ENCODE measurements at places on chromosomes 16 and 17.

DNA sequence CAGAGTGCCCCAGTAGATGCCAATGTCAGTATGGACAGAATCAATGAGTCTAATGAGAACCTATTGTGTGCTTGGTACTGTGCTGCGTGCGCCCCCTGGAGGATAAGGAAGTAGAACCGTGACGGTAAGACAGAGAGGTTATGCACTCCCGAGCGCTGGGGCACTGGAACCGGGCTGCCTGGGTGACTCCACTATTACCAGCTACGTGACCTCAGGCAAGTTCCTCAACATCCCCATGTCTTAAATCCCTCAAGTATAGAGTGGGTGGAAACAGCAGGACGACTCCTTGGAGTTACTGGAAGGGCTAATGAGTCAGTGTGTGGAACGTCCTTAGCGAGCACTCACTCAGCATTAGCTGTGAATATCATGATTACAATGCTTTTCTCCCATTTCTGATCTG is 16.2 kb downstream of the CHST4 start:
- DNase-seq: no peak

DNA sequence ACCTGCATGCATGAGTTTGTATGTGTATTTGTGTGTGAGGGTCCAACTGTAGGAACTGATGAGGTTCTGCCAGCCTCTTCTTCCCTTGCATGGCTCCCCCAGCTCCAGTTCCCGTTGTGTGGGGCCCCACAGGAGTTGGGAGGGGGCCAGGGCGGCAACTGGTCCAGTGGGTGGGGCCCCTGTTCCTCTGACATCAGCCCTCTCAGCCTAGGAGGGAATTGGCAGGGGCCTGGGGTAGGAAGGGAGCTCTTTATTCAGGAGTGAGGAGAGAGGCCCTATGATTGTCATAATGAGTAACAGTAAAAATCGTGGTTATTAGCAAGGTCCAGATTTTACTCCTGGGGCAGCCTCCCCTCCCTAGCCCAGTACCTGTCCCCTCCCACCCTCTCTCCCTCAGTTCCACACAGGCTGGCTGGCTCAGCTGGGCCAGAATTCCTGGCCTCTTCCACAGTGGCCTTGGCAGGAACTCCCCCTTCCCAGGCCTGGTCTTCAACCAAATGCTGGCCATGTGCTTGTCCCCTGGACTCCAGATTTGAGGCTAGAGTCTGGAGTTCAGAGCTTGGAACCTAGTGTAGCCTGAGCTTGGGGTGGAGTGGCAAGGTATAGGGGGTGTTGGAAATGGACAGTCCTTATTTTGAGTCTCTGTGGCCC is 18.9 kb downstream of the RARA start:
- DNase-seq: no peak

- no peak for DNase-seq
These were observed 10.7 kb upstream of the HSD3B7 start for GRCh38 chr16:30974348-30974747.

GRCh38 chr17:48180842-48181629 is 73.5 kb downstream of the SNX11 start:
- no peak for DNase-seq

GRCh38 chr17:82661717-82662683 is 13.8 kb upstream of the WDR45B start:
- no peak for DNase-seq

DNA sequence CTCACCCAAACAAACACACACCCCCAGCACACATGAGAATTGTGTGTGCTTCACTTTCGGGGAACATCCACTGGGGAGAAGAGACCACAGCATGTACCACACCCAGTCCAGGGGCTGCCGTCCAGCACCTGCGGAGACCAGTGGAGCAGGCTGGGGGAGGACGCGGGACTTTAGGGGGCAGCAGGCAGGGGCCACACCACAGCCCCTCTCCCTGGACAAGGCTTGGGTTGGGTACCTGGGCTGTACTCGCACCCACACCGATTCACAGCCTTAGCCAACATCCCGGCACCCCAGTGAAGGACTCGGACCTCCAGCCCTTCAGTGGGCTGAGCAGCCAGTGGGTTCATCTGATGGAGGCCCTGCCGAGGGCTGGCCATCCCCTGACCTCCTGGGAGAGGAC is 63.3 kb downstream of the RBFOX3 start:
- no peak for DNase-seq

DNA sequence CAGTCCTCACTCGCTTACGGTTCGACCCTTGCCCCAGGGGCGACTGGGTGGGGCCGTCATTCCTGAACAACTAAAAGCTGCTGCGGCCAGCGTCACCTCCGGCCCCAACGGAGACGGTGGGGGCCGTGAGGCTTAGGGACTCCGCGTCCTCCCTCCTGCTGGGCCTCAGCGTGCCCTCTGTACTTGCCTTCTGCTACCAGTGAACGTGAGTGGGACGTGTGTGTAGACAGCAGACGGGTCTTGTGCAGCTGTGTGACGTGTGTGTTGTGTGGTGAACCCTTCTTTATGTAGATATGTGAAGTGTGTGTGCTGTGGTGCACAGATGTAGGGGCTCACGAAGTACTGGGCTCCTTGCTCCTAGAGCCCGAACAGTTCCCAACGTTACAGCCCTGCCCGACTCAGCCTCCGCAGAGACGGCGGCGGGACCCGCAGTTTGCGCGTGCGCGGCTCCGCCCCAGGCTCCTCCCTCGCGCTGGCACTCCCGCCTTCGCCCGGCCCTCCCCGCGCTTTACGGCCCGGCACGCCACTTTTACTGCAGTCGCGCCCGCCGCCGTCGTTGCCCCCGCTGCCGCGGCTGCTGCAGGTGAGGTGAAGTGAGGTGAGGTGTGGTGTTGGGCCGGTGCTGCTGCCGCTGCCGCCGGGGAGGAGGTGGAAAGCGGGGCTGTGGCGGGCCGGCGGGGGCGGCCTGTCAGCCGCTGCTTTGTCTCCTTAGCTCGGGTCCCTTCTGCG is at the start of gene PHAF1:
TSS of gene PHAF1 (plus strand) at position 535 of the 729 bp plus-strand sequence. CDS start 235 bp downstream, outside the sequence.
- DNase-seq: peak; percentile 96

GRCh38 chr17:31532081-31532480 is 140.6 kb downstream of the RAB11FIP4 start:
- peak; percentile 30 for DNase-seq

GRCh38 chr16:1778200-1779179 is 3.9 kb downstream of the SPSB3 start:
- DNase-seq: no peak

GRCh38 chr17:74754832-74755231 is 6.4 kb downstream of the NHERF1 start:
- DNase-seq: no peak

GRCh38 chr16:52462816-52463215 is 84.1 kb downstream of the TOX3 start:
- no peak for DNase-seq

- no peak for DNase-seq
These were observed 143.2 kb downstream of the NPIPB5 start for GRCh38 chr16:22653876-22654275.

DNA sequence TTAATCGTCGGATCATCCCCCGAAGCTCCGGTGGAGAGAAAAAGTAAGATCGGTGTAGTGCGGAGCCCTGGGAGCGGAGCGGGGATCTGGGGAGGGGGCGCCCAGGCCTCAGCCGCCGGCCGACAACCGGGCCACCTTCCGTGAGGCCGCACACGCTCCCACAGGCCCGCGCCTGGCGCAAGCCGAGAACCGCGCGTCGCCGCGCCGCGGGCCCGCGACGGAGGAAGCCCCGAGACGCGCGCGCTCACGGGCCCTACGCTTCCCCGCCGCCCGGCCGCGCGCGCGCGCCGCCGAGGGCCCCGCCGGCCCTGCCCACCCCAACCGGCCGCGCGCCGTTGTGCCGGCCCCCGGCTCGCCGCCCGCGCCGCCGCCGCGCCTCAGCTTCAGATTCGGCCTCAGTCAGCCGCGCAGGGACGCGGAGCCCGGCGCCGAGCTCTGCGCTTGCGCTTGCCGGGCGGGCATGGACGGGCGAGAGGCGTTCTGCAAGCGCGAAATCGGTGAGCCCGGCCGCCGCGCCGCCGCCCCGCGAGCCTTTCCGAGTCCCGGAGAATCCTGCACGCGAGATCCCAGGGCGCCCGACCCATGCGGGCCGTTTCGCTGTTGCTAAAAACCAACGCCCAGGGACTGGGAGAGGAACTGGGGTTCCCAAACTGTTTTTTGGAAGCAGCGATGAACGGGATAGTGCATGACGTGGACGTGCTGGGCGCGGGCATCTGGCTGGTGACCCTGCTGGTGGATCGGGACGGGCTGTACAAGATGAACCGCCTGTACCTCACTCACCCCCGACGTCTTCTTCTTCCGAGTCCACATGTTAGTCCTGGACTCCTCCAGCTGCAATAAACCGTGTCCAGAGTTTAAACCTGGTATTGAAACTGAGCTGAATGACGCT is 28.0 kb upstream of the LRRC37A start:
- peak; percentile 56 for DNase-seq

- no peak for DNase-seq
These were observed 5.2 kb downstream of the B9D1 start for GRCh38 chr17:19357351-19357750.

- DNase-seq: peak; percentile 92
These were observed 14.1 kb downstream of the MAP3K14 start for GRCh38 chr17:45302649-45303173.

DNA sequence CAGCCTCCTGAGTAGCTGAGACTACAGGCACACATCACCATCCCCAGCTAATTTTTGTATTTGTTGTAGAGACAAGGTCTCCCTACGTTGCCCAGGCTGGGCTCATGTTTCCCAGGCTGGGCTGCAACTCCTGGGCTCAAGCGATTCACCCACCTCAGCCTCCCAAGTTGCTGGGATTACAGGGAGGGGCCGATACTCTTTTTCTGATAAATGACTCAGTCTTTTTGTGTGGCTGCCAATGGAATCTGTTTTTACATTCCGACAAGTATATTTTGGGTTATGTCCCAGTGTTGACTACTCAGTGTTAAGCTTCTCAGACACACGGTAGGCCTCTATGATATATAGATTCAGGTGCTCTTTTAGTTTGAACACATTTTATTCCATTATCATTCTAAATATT is 58.1 kb downstream of the SLFN11 start:
- DNase-seq: no peak

- DNase-seq: no peak
These were observed 28.0 kb downstream of the OR1D5 start for GRCh38 chr17:3035256-3035967.

DNA sequence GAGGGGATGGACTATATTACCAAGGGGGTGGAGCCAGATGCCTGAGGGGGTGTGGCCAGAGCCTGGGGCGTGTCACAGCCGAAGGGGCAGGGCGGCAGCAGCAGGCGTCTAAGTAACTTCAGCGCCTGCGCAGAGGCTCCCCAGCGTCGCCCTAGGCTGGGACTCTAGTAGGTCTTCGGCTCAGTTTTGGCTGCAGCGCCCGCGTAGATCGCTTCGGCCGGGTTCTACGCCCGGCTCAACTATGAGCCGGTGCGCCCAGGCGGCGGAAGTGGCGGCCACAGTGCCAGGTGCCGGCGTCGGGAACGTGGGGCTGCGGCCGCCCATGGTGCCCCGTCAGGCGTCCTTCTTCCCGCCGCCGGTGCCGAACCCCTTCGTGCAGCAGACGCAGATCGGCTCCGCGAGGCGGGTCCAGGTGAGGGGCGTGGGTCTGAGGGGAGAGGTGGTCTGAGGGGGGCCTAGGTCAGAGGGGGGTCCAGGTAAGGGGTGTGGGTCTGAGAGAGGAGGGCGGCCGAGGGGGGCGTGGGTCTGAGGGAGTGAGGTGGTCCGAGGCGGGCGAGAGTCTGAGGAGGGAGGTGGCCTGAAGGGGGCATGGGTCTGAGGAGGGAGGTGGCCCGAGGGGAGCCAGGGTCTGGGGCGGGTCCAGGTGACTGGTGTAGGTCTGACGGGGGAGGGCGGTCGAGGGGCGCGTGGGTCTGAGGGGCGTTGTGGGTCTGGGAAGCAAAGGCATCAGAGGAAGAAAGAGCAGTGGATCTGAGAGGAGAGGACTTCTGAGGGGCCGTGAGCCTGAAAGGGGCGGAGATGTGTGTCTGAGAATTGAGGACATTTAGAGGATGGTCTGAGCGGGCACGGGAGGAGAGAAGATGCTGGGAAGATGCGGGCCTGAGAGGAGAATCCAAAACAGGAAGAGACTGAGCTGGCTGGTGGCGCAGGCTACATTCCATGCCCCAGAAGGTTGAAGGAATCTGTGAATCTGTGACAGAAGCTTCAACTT is at the start of gene LPCAT2:
TSS of gene LPCAT2 (plus strand) at position 132 of the 991 bp plus-strand sequence. CDS start at position 242, 110 bp downstream.
- peak; percentile 84 for DNase-seq

GRCh38 chr16:89038221-89038721 is 55.4 kb upstream of the ACSF3 start:
- DNase-seq: peak; percentile 67

DNA sequence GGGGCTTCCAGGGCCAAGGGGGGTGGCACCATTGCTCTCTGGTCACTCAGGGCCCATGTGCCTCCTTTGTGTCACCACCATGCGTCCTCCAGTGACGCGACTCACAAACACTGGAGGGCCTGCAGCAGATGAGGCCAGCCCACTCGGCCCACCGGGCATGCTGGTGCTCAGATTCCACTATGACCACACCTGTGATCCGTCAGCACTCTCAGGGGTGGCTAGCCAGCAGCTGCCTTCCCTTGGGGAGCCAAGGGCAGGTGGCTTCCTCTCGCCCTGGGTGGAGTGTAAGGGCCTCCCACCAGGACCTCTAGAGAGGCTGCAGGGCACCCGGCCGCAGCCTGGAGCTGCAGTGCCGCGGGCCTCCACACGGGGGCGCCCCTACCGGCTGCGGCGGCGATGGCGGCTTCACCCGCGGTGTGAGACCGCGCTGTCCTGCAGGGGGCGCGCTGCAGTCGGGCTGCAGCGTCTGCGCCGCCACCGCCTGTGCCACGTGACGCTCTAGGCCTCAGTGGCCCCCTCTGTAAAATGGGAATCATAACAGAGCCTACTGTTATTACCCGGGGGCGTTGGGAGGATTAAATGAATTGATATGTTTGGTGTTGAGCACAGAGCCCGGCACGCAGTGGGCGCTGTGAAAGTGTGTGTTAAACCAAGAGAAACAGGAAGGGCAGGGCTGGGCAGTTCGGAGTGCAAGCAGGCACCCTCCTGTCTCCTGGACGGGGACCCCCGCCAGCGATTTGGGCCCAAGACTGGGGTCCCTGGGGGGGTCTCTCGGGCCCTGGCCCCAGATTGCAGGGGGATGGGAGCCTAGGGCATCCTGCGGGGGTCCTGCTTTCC is 192.4 kb upstream of the GSE1 start:
- DNase-seq: peak; percentile 43

- DNase-seq: no peak
These were observed 7.5 kb upstream of the XPO6 start for GRCh38 chr16:28219282-28219681.

DNA sequence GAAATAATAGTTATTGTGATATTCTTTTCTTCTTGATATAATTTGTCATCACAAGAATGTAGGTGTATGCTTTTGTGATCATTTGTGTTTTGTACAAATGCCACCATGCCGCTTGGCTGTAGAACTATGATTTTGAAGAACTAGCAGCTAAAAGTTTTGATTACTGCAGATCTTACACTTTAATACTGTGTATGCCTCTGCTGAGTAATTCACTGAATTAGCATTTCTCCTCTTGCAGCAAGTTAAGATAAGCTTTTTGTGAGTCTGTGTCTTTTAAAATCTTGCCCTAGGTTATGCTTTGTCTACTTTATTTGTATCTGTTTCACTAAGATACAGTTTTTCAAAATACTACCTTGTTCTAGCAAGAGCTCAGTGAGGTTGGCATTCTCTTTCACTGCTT is 326.5 kb upstream of the TBX2 start:
- no peak for DNase-seq

GRCh38 chr17:55246583-55246982 is 18.2 kb upstream of the HLF start:
- no peak for DNase-seq

Measured in posterior cingulate gyrus (tissue), 11 donors.